ENCODE measurements at places on chromosomes 2 and 18.

DNA sequence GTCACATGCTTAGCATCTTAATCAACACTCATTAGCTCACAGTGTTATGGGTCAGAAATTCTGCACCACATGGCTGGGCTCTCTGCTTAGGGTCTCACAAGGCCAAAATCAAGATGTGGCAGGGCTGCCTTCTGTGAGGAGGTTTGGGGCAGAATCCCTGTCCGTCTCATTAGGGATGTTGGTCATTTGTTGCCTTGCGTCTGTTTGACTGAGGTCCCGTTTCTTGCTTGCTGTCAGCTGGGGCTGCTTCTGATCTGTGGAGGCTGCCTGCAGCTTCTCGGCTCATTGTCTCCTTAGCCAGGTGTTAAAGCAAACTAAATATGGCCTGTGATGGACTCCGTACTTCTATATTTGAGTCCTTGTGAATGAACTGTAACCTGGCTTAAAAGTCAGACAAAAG lies 146.5 kb downstream of the NDUFA10 start:
- DNase-seq, result no peak

DNA sequence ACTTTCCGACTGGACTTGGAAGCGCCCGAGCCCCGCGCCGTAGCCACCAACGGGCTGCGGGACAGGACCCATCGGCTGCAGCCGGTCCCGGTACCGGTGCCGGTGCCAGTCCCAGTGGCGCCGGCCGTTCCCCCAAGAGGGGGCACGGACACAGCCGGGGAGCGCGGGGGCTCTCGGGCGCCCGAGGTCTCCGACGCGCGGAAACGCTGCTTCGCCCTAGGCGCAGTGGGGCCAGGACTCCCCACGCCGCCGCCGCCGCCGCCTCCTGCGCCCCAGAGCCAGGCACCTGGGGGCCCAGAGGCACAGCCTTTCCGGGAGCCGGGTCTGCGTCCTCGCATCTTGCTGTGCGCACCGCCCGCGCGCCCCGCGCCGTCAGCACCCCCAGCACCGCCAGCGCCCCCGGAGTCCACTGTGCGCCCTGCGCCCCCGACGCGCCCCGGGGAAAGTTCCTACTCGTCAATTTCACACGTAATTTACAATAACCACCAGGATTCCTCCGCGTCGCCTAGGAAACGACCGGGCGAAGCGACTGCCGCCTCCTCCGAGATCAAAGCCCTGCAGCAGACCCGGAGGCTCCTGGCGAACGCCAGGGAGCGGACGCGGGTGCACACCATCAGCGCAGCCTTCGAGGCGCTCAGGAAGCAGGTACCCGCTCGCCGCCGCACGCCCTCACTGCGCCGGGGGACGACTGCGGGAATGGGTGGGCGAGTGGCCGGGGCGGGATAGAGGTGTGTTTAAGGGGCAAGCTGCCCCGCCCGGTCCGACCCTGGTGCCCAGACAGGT lies 713 bp downstream of the ATOH8 start:
- no peak for DNase-seq

DNA sequence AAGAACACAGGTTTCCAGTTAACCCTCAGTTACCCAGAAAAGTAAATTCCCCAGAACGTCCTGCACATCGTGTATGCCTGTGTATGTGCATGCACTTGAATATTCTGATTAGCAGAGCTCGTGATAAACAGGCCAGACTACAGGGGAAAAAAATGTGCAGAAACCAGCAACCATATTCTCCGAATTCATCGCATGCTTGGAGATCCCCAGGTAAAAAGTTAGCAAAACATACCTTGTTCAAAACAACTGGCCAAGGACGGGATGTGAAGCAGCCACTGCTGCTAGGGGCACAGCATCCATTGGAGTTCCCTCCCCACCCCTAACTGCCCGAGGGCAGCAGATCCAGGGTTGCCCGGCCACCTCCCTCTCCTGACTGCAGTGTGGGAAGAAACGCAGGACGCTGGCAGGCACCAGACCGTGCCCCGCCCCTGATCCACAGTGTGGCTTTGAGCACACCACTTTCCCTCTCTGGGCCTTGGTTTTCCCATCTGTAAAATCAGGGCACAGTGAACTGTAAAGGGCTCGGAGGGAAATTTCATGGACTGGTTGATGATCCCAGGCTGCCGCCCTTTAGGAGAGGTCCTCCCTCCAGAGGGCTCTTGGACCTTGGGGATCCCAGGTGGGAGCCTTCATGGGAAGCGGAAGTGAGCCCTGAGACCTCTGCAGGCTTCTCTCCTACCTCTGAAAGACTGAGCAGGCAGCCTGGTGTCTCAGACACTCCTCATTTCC lies 11.9 kb upstream of the ARID5A start:
- DNase-seq, result no peak

DNA sequence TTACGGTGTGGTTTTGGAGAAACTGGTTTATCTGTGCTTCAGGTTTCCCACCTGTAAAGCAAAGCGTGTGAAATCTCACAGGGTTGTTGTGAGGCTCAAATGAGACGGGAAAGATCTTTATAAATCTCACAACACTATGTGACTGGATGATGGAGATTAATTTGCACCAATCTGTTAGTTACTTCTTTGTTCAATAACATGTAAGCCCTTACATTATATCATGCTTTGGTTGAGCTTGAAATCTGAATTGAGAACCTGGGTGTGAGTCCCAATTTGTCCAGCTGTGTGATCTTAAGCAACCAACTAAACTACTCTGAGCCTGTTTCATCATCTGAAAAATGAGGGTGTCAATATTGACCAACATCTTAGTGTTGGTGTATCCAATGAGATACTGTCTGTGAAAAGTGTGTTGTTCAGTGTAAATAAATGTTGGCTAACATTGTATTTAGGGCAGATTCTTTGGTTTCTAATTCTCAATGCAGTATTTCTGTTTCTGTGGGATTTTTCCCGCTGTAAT lies 741 bp upstream of the GCKR start:
- no peak for DNase-seq

DNA sequence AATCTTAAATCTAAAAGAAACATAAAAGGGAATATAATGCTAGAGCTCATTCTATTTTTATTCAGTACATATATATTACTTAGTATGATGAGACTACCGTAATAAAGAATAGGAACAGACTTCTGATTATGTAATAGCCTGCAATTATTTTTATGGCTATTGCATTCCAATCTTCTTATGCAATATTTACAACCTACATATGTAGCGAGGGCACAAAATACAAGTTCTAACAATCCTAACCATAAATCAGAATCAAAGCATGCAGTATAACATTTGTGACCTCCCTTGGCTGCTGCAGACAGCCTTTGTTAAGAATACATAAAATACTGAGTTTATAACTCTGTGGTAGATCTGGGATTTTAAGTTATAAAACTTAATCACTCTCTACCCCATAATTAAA lies 177.6 kb downstream of the BABAM2 start:
- DNase-seq, result no peak

- no peak for DNase-seq
Measured at GRCh38 chr2:207224791-207225482, 59.2 kb upstream of the KLF7 start.

GRCh38 chr2:99863903-99864270 lies 278.5 kb downstream of the AFF3 start:
- DNase-seq, result no peak

DNA sequence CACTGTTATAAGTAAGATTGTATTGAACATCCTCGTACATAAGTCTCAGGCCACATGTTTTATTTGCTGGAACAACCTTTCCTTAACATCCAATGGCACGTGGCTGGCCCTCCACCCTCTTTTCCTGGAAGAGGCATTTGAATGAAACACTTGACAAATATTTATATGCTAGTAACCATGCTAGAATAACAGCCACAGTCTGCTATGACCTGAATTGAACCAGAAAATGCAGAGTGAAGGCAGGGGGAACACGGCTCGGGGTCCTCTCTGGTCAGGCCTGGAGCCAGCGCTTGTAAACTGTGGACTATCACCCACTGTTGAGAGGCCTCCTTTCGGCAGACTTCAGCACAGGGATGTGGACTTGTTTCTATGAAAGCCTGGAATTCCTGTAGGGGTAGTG lies 198.2 kb upstream of the COPS8 start:
- no peak for DNase-seq

DNA sequence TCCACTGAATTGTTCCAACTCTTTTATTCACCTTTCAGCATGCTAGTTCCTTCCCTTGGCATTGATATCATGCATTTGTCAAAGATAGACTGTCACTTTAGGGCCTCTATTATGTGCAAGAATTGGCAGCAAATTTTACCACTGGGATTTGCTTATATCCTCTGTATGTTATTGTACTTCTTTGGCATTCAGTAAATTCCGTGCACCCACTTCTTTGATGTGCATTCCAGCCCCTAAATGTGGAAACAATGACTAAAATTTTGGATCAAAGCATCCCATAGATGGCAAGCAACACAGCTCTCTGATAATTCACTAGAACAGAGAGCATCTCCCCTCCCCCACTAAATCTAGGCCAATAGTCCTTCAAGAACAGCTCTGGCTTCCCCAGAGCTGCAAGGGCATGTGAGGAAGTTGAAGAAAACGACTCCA lies 399.0 kb upstream of the HNRNPA3 start:
- no peak for DNase-seq

- DNase-seq, result no peak
Measured at GRCh38 chr2:66714610-66715009, 279.7 kb downstream of the MEIS1 start.

- no peak for DNase-seq
Measured at GRCh38 chr2:207282916-207283315, 117.2 kb upstream of the KLF7 start.

DNA sequence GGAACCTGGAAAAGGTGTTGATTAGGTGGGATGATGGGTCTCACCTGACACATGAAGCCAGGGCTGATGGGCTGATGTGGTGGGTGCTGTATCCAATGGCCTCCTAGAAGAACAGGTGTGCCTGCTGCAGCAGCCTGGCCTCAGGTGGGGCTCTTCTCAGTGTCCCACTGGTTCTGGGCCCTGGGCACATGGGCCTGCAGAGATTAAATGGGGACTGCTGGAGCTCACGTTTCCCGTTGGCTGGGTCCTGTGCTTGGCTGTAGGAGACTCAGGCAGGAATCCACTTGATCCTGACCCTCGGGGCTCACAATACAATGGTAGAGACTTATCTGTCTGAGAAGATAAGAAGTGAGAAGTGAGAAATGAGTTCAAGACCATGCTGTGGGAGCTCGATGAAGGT lies 170.9 kb downstream of the KCNS3 start:
- no peak for DNase-seq

DNA sequence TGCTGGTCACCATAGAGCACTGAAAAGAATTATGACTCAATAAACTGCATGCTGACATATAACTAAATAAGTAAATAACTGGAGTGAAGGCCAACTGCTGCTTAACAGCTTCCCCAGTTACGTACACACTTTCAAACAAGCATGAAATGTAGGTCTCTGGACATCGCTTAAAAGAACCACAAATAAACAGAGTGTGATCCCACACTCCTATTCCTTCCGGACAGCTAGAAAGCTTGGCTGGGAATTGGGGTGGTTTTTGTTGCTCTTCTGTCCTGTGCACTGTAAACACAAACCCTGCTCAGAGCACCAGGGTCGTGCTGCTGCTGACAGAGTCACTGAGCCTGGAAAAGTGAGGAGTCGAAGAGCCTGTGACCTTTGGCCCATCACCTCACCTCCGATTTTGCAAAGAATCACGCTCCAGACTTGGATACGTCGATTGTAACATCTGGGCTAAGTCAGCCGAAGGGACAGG lies 162.7 kb upstream of the NT5C1B start:
- DNase-seq, result no peak

GRCh38 chr2:222734703-222735014 lies 63.2 kb downstream of the MOGAT1 start:
- DNase-seq, result no peak

- no peak for DNase-seq
Measured at GRCh38 chr2:133457861-133458260, 110.4 kb downstream of the NCKAP5 start.

DNA sequence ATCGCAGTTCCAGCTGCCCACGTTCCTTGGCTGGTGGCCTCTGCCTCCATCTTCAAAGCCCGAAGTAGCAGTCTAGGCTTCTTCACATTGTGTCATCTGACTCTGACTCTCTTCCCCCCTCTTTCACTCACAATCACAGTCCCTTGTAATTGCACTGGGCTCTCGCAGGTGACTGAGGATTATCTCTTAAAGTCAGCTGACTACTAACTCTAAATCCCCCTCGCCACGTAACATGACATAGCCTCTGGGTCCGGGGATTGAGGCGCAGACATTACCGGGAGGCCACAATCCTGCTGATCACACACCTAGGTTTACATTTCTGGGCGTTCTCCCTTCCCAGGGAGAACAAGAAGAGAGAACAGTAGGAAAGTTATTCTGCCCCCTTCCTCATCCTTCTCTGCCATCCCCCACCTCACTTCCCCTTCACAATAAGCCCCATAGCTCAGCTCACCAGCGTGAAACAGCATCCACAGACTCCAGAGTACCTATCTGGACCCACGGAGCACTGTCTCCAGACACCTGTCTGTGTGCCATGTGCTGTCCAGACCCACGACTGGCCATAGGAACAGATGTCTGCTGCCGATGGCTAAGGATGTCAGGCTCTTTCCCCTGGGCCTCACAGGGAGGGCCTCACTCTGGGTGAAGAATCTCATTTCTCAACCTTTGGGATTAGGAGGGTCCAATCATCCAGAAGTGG lies 64.3 kb upstream of the FZD7 start:
- no peak for DNase-seq

- no peak for DNase-seq
Measured at GRCh38 chr2:108444941-108445840, 3.8 kb upstream of the GCC2 start.

DNA sequence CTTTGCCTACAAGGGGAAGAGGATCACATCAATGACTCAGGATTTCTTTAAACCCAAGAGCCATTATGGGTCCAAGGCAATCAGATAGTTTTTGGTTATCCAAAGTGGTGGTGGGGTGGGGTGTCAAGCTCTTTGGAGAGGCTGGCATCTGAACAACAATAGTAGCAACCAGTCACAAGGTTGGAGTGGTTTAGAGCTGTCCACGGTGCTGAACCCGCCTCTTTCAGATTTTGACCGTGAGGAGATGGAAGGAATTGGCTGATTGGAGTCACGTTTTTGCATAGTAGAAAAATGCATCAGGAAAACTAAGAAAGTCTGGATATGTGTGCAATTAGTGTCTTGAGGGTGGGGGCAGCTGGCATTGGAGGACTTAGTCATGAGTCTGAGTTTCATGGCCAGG lies 159.9 kb downstream of the LOXHD1 start:
- no peak for DNase-seq

GRCh38 chr2:239323447-239323846 lies 77.4 kb downstream of the HDAC4 start:
- DNase-seq, result no peak

- no peak for DNase-seq
Measured at GRCh38 chr2:116250376-116250775, 1564.1 kb upstream of the DDX18 start.

GRCh38 chr2:118221536-118222272 lies 133.4 kb downstream of the INSIG2 start:
- DNase-seq, result no peak

DNA sequence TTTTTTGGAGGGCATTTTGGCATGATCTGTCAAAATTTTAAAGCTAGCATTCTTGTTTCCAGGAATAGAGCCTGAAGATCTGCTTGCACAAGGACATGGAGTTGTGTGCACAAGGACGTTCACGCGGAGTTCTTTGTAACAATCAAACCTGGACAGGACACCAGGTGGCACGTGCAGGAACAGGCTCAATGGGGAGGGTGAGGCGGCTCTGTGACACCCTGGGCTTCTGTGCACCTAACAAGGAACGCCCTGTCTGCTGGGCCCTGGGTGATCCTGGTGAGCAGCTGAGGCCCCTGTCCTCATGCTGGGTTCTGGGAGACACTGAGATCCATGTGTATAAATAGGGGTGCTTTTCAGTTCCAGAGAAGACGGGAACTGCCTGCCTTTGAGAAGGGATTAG lies 93.1 kb upstream of the PXDN start:
- no peak for DNase-seq

- DNase-seq, result no peak
Measured at GRCh38 chr2:62306751-62307468, 111.0 kb downstream of the B3GNT2 start.

All from stimulated activated CD8-positive, alpha-beta memory T cell treated with anti-CD3 and anti-CD28 coated beads, Interleukin-4, amount 100 ng/mL, for 1 hour (primary cell).